ENCODE measurements at places on chromosomes 1 and 21.

GRCh38 chr21:43204638-43205037 lies 35.8 kb downstream of the CRYAA start:
- no peak for DNase-seq

DNA sequence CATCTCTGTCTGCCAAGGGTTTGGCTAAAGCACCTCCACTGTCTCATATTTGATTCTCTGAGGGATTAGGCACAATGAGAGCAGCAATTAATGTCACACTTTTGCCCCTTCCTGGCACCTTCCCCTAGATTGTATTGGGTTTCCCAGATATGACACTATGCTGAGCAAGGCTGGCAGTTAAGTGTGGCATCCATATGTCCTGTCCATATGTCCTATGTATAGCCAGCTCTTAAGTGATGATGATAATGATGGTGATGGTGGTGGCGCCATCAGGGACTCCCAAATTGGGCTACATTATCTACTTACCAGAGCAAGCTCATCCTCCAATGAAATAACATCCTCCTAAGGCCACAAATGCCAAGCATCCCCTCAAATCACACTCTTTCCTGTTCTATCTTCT lies 13.5 kb upstream of the LORICRIN start:
- DNase-seq: no peak

DNA sequence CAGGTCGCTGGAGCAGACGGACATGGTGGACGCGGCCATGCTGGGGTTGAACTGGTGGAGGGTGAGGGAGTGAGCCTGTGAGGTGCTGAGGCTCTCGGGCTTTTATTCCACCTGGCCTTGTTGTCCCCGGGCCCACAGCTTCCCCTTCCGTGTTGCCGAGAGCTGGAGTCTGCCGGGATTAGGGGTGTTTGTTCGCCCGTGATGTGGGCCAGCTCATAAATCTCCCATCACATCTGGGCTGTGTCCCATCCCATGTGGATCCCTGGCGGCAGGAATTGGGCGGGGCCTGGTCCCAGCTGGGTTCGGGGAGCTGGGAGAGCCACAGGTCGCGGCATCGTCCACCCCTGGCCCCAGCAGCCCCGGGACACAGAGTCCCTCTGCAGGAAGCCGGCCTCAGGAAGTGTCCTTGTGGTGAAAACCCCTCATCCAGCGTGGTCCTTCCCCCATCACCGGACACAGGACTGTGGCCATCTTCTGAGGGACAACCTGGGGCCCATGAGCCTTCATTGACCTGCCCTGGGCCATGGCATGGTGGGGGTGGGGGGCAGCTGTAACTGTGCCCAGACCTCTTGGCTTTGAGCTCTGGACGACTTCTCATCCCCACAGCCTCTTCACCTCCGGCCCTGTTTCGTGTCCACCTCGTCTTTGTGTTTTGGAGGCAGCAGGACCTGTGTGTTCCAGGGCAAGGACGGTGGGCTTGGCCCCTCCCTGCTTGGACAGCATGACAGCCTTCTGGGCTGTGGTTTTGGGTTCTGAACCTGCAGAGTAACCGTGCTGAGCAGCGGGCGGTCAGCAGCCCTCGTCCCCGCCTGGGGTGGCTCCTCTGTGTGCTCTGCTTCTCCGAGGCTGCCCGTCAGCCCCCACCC lies at the start of gene KRTAP10-6:
KRTAP10-6 (minus strand) TSS at position 60 of the 866 bp plus-strand sequence; CDS start at position 39, 21 bp downstream.
- no peak for DNase-seq

DNA sequence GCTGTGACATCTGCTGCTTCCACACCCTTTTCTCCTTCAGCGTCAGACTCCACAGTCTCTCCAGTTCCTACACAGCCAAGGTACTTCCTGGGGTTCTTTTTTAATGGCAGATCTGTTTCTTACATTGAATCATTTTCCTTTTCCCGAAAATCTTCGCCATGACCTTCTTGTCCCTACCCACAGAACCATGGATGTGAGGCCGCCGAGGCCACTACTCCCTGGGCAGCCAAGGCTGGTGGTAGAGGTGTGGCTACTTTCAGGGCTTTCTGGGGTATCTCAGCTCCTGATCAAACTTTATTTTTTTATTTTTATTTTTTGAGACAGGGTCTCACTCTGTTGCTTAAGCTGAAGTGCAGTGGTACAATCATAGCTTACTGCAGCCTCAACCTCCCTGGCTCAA lies 9.5 kb upstream of the LIN9 start:
- DNase-seq: no peak

GRCh38 chr1:43285269-43285990 lies at the start of gene C1orf210:
C1orf210 (minus strand) TSS chr1:43285581; CDS start chr1:43283270, 2,311 bp downstream.
- DNase-seq: no peak

- DNase-seq: no peak
These were observed at the start of gene FMO3 for GRCh38 chr1:171090604-171091003. FMO3 (plus strand) TSS chr1:171090905; CDS start chr1:171092659, 1,754 bp downstream.

GRCh38 chr1:236377832-236378535 lies 16.1 kb upstream of the EDARADD start:
- no peak for DNase-seq

DNA sequence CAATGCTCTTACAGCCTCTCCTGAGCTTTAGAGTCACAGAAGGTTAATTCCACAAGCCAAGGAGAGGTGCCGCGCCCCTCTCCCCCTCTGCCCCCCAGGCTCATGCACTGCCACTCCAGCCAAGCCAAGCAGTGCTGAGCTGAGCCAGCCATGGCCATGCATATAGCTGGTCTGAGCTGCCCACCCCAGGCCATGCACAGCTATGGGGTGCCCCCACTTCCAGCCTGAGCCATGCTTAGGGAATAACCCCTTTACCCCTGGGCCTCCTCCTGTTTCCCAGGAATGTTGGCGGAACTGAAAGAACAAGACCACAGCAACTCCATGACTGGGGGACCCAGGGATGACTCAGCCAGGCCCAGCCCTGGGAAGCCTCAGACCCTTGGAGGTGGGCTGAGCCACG lies 34.0 kb upstream of the MAGOH start:
- no peak for DNase-seq

GRCh38 chr1:8711873-8712412 lies 105.5 kb downstream of the RERE start:
- no peak for DNase-seq

DNA sequence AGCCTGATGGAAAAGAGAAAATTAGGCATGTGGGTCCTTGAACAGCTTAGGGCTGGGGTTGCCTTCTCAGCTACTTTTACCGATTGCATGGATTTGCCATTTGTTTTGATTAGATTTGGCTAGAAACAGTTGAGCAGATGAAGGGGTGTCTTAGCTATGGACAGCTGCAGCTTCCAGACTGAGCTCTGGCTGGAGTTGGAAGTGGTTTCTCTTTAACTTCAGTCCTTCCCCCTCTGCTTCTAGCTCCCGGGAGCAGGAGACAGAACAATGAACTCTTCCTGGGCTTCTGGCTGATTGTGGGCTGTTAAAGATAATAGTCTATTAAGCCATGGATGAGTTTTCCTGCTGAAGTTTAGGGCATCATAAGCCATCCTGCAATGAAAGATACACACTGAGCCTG lies 50.7 kb downstream of the UBE2T start:
- no peak for DNase-seq

DNA sequence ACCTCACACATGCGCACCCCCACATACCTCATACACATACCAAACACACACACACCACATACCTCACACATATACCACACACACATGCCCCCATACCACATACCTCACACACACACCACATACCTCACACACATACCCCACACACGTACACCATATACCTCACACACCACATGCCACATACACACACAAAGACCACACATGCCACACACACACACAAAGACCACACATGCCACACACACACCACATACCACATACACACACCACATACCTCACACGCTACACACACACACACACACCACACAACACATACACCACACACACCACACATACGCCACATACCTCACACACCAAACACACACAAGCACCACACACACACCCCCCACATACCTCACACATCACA lies 30.0 kb downstream of the HIVEP3 start:
- DNase-seq: no peak

DNA sequence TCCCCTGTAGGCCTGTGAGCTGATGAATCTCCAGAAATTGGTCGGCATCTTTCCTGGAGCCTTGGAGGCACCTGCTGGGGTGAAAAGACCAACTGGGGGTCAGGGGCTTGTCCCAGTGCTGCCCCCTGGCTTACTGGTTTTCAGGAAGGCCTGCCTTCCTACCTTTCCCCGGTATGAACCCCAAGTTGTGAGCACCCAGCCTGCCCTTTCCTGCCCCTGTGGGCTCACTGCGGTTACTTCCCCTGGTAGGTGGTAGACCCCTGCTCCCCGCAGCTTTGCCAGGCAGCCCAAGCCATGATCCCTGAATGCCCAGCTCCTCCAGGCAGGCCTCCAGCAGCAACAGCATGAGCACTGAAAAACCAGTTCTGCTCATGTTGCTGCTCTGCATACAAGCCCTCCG lies 10.2 kb downstream of the DMRTB1 start:
- no peak for DNase-seq

DNA sequence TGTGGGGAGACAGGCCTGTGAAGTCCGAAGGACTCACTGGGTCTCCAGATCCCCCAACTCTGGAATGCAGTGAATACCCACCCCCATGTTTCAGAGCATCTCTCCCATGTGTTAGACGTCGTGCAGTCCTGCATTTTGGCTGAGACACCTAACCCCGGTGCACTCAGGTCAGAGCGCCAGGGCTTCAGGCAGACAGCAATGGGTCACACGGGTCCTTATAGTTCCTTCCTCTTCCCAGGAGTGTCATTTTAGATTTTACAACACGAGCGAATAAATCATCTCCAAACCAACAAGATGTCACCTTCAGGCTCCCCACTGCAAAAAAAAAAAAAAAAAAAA lies 5.1 kb downstream of the PRRX1 start:
- no peak for DNase-seq

DNA sequence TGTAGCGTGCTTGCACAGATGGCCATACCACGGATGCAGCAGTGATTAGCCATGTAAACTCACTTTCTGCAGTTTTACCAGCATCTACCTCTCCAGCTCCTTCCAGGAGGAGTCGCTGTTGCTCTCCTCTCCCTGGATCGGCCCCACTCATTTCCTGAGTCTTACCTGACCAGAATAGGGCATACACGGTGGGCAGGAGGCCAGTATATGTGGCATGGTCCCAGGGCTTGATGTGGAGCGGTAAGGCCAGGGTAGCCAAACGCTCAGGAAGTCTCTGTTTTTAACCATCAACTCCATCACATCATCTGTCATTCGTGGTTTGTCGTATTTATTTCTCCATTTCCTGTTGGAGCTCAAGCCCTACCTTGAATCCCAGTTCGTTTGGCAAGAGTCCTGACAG lies 163.4 kb upstream of the USP24 start:
- DNase-seq: no peak

GRCh38 chr1:119435052-119435451 lies 20.1 kb downstream of the HSD3B2 start:
- no peak for DNase-seq

DNA sequence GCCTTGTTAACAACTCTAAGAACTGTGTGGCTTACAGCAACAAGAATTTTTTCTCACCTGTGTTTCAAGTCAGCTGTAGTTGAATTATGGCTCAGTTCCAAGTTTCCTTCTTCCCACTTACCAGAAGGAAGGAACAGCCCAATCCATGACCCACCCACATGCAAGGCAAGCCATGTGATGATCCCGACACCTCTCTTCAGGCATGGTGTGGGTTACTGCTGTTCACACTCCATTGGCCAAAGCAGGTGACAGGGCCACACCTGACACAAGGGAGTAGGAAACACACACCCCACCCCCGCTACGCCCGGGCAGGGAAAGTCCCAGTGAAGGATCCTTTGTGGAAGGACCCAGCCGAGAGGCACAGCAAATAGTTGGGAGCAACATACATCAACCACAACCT lies 36.3 kb downstream of the KCNJ15 start:
- DNase-seq: no peak

DNA sequence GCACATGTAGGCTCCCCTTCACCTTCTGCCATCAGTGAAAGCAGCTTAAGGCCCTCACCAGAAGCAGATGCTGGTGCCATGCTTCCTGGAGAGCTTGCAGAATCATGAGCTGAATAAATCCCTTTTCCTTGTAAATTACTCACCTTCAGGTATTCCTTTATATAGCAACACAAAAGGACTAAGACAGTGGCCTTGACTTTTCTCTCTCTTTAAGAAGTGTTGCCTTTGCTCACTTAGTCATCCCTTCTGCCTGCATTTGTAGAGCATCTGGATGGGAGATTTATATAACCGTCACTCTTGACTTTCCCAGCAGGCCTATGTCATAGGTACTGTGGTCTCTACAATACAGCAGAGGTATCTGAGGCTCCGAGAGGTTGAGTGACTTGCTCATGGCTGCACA lies 3.7 kb downstream of the PCSK9 start:
- no peak for DNase-seq

GRCh38 chr1:218344814-218345672 lies at the start of gene TGFB2:
TGFB2 (plus strand) TSS chr1:218345336; CDS start chr1:218346702, 1,366 bp downstream.
- DNase-seq: no peak

DNA sequence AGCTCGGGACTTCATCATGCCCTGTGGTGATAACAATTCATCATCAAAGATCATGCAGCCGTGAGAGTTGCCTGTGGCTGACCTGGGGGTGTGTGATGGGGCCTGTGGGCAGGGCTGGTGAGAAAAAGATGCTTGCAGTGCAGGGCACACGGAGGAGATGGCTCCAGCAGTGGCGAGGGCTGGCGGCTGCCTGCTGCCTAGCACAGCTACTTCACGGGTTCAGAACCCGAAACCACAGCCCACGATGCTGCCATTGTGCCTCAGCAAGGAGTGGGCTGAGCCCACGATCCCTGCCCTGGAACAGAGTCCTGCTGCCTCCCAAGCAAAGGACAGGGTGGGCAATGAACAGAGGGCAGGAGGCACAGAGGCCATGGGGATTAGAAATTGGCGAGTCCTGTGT lies 631 bp upstream of the KRTAP10-9 start:
- no peak for DNase-seq

GRCh38 chr1:58290685-58291372 lies 255.7 kb downstream of the OMA1 start:
- no peak for DNase-seq

GRCh38 chr21:29753216-29753615 lies 186.6 kb downstream of the GRIK1 start:
- DNase-seq: no peak

DNA sequence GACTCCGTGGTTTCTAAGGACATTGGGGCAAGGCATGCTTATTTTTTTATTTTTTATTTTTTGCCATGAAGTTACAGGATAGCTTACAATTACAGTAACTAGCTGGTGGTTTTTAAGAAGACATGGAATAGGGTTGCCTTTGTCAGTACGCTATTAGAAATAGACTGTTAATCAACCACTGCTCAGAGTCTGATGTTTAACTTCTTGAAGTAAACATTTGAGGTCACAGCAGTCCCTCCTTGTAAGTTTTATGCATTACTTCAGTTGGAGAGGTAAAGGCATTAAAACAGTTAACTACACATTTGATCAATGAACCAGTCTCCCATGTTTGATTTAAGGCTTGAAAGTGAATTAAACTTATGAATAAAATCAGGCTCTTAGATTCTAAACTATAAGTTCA lies 19.3 kb upstream of the SHCBP1L start:
- DNase-seq: no peak

GRCh38 chr1:238488401-238488800 lies 597.7 kb upstream of the ZP4 start:
- DNase-seq: no peak

GRCh38 chr1:43975249-43975961 lies 645 bp downstream of the ATP6V0B start:
- no peak for DNase-seq

- DNase-seq: no peak
These were observed 13.8 kb downstream of the ALG14 start for GRCh38 chr1:95058974-95059373.

- DNase-seq: no peak
These were observed 19.8 kb upstream of the LBR start for GRCh38 chr1:225447650-225448089.

- no peak for DNase-seq
These were observed 47.3 kb upstream of the GPR37L1 start for GRCh38 chr1:202075389-202075788.

All from stimulated activated CD4-positive, alpha-beta T cell treated with anti-CD3 and anti-CD28 coated beads, Interleukin-12 subunit alpha, Interleukin-12 subunit beta, amount 100 ng/mL, for 48 hours (primary cell).